Cortex of kidney (tissue), 1 donor: ENCODE measurements at places on chromosomes 6 and 20.

GRCh38 chr6:8100159-8100854 lies 2.0 kb downstream of the EEF1E1 start:
- DNase-seq: no peak

DNA sequence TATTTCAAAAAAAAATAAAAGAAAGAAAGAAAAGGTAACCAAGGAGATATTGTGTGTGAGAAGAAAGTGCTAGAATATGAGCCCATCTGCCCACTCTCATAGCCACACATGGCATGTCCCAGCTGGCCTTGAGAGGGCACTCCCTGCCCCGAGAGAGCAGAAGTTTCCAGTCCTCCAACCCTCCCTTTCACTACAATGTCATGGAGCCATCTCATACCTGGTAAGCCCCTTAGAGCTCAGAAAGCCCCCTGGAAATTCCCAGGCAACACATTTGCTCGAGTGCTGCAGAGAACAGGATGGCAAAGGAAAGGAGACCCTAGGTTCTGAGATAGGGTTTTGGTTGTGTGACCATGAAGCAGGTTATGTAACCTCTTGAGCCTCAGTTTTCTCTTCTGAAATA lies 75.8 kb upstream of the RIN2 start:
- no peak for DNase-seq

- DNase-seq: no peak
These were observed 87.6 kb downstream of the QRSL1 start for GRCh38 chr6:106716966-106717365.

- DNase-seq: no peak
These were observed 47.8 kb downstream of the PSMB1 start for GRCh38 chr6:170505306-170505705.

DNA sequence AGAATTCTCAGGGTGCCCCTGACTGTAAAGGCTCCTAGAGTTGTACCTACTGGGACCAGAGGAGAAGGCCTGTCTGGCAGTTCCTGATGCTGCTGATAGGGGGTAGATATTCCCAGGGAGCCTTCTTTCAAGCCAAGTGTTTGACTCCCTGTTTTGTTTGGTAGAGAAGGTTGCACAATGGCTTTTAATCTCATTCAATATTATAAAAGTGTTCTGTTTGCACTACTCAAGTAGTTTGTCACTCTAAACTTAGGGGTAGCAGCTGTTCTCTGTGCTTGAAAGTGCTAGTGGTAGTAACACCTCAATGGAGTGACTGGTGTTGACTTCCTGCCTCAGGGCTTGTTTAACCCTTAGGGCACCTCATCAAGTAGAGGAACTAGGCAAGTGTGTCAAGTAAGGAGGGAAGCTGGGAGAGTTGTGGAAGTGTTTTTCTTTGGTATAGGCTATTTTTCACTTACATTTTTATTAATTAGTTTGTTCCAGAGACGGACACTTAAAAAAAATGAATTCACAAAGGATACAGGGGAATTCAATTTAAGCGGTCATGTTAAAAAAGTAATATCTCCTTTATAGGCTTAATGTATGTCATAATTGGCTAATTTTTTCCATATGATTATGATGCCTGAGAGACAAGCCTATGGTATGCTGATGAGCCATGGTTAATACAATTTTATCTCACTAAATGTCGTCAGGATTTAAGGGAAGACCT lies 38.1 kb downstream of the BICRAL start:
- no peak for DNase-seq

DNA sequence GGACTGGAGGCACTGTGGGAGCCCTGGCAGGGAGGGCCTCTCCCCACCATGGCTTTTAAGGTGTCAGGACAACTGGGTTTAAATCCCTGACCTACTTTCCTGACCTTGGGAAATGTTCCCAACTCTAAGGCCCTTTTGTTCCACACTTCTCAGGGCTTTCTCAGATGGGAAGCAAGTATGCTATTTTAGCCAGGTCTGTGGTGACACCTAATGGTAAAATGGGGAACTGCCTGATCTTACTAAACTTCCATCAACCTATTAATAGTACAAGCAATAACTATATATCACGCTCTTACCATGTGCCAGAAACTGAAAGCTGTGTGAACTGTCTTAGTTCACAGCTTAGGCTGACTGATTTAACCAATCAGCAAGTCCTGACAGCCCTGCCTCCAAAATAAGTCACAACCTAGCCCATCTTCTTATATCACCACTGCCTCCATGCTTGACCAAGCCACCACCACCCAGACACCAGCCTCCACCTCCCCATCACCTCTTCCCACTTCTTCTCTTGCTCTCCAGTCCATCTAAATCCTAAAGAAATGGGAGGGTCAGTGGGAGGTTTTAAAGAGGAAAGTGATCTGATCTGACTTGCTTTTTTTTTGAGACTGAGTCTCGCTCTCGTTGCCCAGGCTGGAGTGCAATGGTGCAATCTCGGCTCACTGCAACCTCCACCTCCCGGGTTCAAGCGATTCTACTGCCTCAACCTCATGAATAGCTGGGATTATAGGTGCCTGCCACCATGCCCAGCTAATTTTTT lies 6.9 kb upstream of the BLCAP start:
- DNase-seq: no peak

GRCh38 chr6:79269877-79270276 lies 35.4 kb upstream of the HMGN3 start:
- DNase-seq: no peak

DNA sequence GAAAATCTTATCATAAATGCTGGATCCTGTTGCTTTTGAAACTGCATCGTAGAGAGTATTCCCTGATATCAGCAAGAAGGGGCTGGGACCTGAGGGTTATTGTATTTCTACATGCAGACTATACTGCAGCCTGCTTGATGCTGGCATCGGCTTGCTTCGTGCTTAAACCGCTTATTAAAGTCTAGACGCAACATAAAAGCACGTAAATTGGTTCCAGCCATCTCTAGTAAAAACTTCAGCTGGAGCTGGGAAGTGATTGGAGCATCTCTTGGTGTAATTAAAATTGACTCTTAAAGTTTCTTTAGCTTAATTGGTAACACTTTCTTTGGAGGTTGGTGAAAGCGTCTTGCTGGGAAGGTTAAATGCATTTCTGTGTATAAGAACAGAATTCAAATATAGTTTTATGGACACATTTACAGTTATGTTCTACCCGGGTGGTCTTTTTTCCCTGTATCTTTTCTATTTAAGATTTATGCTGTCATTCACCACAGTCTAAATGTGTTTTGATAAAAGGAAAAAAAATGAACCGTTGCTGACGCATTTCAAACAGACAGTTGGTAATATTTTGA lies 139.0 kb upstream of the JAG1 start:
- DNase-seq: no peak

- no peak for DNase-seq
These were observed 34.5 kb downstream of the TPD52L1 start for GRCh38 chr6:125188037-125188436.

DNA sequence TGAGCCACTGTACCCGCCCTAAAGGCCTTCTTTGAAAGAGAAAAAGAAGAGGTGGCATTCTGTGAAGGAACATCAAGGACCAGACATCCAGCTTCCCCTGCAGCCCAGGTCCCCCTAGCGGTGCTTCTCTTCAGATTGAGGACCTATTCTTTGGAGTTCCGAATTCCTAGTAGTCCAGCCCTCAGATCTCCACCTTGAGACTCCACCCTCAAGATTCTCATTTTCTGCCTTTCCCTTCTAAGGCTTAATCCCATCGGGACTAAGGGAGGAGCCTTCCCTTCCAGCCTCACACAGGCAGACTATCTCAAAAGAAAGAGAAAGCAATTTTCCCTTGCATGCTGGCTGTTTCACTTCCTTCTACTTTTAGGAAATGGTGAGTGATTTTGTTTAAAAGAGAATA lies 32.5 kb downstream of the MUC22 start:
- DNase-seq: no peak

GRCh38 chr6:45584127-45584526 lies 206.4 kb upstream of the SUPT3H start:
- no peak for DNase-seq

GRCh38 chr6:65231616-65232015 lies 475.4 kb downstream of the EYS start:
- no peak for DNase-seq

DNA sequence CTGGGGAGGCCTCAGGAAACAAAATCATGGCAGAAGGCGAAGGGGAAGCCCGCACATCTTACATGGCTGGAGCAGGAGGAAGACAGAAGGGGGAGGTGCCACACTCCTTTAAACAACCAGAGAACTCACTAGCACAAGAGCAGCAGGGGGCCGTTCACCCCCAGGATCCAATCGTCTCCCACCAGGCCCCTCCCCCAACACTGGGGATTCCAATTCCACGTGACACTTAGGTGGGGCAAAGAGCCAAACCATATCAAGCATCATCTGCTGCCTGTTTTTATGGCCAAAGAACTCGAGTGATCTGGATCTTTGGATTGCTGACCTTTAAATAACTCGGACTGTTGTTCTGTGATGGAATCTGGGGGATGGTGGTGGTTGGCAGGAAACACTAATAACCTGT lies 28.0 kb downstream of the PNLDC1 start:
- no peak for DNase-seq

- no peak for DNase-seq
These were observed 3.5 kb upstream of the HTR1B start for GRCh38 chr6:77466451-77467437.

- DNase-seq: no peak
These were observed 85.6 kb upstream of the PTPRK start for GRCh38 chr6:128605961-128606360.

- no peak for DNase-seq
These were observed 5.6 kb upstream of the GJB7 start for GRCh38 chr6:87334683-87335082.

DNA sequence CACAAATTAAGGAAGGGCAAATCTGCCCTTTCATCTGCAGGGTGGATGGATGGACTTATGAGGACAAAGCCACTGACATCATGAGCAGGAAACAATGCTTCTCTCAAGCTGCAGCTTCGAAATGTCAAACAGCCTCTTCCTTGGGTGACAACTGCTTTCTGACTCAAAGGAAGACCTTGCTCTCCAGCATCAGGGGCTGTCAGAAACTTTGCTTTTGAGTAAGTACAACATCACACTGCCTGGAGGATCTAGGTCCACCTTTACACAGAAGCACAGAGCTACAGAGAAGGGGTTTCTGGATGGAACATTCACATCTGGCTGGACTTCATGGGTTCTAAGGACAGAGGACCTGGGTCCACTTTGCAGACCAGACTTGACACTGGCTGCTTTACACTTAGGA lies 5.9 kb downstream of the CST1 start:
- no peak for DNase-seq

DNA sequence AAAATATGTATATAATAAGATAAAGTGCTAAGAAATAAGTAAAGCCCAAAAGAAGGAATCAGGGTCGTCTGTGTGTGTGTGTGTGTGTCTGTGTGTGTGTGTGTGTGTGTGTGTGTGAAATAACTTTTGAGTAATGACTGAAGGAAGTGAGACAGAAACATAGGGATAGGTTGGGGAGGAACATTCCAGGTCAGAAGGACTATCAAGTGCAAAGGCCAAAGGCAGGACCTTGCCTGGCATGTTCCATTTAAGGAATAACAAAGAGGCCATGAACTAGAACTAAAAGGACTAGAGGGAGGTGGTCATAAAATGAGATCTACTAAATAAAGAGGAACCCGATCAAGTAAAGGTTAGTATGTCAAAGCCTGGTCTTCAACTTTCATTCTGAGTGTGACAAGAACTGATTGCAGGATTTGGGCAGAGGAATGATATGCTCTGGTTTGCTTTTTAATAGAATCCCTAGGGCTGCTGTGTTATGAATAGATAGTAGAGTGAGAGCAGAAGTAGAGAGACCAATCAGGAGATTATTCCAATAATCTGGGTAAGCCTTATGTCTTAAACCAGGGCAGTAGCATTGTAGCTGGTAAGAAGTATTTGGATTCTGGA lies 6.9 kb downstream of the ENPP3 start:
- no peak for DNase-seq
